ENCODE measurements at places on chromosomes 13 and 19.

DNA sequence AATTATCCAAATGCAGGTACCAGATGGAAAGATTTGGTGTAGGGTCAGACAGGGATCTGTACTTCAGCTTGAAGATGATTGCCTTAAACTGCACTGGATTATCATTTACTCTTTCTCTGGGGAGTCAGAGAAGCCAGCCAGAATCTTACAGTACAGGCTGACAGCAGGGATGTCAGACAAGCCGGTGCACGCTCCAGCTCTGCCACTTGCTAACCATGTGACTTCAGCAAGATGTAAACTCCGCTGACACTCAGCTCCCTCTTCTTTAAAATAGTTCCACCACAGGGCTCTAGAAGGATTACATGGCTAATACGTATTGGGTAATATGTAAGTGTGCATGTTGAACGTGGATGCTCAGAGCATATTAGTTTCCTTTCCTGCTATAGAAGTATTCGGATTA is 251.4 kb upstream of the MAB21L1 start:
- DNase-seq = no peak

- DNase-seq = no peak
These were observed 53.5 kb downstream of the RFC3 start for GRCh38 chr13:33871207-33872004.

- no peak for DNase-seq
These were observed 497.7 kb downstream of the FGF9 start for GRCh38 chr13:22168437-22169190.

DNA sequence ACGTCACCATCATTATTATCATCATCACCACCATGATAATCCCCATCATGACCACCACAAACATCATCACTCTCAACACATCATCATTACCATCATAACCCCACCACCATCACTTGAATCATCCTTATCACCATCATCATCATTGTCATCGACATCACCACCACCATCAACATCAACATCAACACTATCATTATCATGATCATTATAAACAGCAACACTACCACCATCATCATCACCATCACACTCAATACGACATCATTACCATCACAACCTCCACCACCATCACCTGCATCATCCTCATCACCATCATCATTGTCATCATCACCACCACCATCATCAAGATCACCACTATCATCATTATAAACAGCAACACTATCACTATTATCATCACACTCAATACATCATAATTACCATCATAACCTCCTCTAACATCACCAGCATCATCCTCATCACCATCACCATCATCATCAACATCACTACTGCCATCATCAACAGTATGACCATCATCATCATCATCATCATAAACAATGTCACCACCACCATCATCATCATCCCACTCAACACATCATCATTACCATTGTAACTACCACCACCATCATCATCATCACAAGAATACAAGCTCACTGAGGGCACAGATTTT is 78.7 kb downstream of the MBD3L1 start:
- no peak for DNase-seq

DNA sequence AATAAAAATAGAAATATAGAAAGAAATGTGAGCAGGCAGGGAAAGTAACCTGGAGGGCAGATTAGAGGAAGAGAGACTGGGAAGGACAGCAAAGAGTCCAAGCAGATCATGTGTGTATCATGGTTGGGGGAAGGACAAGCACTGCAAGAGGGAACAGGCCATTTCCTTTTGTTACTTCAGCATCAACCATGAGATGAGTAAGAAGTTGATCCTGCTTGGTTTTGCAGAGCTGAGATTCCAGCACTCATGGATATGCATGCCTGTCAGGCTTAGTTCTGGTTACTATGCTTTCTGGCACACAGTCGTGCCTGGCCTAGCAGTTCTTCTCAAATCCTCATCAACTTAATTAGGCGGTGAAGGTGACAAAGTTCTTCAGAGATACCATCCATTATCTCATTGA is 18.1 kb downstream of the NALCN start:
- no peak for DNase-seq
